ENCODE measurements at places on chromosomes 2 and 18.
A peak's percentile ranks its signal among the peaks of the same experiment; 100 is the strongest.

DNA sequence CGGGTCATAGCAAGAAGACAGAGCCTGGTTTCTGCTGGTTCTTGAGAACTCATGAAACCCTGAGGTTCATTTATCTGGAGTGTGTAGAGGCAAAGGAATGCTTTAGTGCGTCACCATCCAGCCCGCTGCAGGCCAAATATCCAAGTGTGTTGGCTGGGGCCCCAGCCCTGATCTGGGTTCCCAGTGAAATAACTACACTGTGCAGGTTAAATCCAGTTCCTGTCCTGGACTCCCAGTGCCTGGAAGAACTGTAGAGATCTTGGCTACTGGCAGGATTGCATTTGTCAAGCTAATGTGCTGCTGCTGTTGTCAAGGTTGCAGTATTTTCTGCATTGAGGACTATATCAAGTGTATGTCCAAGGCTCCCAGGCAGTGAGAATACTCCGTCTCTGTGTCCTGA lies 89.9 kb downstream of the MAPK4 start:
- no peaks in the 10 kb centered on the region for H3K27me3 ChIP-seq
- DNase-seq = no peak
- H3K4me1 ChIP-seq = no peaks in the 10 kb centered on the region
- H3K36me3 ChIP-seq = no peaks in the 10 kb centered on the region
- no peak overlapping the region for H3K4me3 ChIP-seq

- H3K27me3 ChIP-seq = no peaks in the 10 kb centered on the region
- H3K27ac ChIP-seq = no peak overlapping the region
- H3K4me1 ChIP-seq = no peaks in the 10 kb centered on the region
- no peaks in the 10 kb centered on the region for H3K36me3 ChIP-seq
- no peak for DNase-seq
Measured at GRCh38 chr2:199131136-199131655, 326.5 kb downstream of the SATB2 start.

GRCh38 chr2:19873014-19873413 lies 28.8 kb downstream of the TTC32 start:
- H3K4me1 ChIP-seq = peaks cover 19% of the 10 kb centered on the region
- no peak overlapping the region for H3K4me3 ChIP-seq
- H3K27ac ChIP-seq = no peak overlapping the region
- DNase-seq = no peak

GRCh38 chr2:129301431-129301913 lies 678.0 kb upstream of the RAB6C start:
- H3K27ac ChIP-seq = no peak overlapping the region
- no peak for DNase-seq
- H3K36me3 ChIP-seq = no peaks in the 10 kb centered on the region
- no peak overlapping the region for H3K4me3 ChIP-seq

DNA sequence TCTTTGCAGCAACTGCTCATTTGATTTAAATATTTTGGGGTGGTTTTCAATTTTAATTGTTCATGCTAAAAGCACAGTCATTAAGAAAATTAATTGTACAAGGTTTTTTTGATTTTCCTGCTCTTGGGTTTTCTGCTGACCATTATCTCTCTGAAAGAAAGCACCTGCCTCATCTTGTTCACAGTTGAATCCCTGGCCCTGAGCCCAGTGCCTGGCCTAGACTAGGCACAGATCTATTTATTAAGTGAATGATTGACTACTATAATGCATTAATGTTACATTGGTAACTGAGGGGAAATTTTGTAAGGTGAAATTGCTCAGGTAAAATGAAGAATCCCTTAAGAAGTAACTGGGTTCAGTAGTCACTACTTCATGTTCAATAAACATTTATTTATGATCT lies 22.0 kb downstream of the IL1RL2 start:
- DNase-seq = no peak
- no peaks in the 10 kb centered on the region for H3K27me3 ChIP-seq
- H3K36me3 ChIP-seq = no peaks in the 10 kb centered on the region
- no peaks in the 10 kb centered on the region for H3K4me1 ChIP-seq

DNA sequence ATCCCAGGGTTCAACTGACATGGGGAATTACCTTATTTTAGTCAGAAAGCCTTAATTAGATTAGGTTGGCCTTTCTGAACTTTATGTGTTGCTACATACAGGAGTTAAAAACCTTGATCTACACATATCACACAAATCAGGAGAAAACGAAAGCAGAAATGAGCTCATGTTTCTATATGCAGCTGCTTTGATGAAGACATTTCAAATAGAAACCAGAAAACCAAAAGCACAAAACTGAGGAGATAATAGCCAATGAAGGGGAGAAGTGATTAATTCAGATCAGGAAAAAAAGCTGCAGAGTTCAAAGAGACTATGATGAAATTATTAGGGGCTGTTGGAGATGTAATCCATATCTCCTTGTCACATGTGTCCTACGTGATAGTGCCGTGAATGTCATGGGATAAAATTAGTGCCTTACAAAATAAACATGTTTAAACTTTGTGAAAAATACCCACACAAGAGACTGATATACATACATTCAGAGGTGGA lies 255.0 kb downstream of the CAMKMT start:
- no peaks in the 10 kb centered on the region for H3K36me3 ChIP-seq
- no peak overlapping the region for H3K27ac ChIP-seq
- H3K4me3 ChIP-seq = no peak overlapping the region
- no peaks in the 10 kb centered on the region for H3K27me3 ChIP-seq
- peaks cover 18% of the 10 kb centered on the region for H3K4me1 ChIP-seq

DNA sequence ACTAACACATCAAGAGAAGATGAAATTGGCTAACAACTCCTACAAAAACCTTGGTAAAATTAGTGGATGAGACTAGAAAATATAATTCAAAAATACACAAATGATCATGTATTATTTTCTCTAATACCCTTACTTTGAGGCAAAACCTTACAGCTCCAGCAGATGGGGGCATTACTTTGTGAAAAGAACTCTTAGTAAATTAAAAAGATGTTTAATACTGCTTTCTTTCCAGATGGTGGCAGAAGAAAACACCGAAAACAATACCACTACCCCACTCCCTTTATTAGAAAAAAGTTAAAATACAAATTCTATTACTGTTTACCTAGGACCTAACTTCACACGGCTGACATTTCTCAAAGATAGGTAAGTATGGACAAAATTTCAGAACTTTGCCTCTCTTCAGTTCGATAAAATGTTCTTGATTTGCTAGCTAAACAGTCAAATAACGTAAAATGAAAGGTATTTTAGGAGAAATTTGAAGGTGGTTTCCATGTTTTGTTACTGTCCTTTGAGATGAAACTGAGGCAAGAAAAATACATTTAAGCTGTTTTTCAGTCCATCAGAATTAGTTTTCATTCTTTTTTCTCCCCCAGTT lies 30.6 kb downstream of the ORC4 start:
- H3K4me1 ChIP-seq = peaks cover 32% of the 10 kb centered on the region
- DNase-seq = no peak
- no peaks in the 10 kb centered on the region for H3K27me3 ChIP-seq
- no peak overlapping the region for H3K4me3 ChIP-seq

DNA sequence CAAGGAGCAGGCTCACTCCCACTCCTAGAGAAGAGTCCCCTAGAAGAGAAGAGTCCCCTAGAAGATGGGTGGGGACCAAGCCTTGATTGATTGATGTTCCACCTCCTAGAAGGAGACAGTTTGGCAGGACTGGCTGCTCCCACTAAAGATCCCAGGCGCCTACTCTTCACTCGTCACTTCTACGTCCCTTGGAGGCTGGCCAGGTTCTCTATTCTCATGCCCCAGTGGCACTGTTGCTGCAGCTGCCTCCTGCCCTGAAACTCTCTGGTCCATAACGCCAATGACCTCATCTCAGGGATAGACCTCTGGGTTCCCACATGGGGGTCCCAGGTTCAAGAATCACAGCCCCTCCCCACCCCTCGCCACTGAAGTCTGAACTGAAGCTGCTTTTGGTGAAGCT lies 2.5 kb upstream of the SP140L start:
- peaks cover 72% of the 10 kb centered on the region for H3K4me1 ChIP-seq
- no peak for DNase-seq
- no peak overlapping the region for H3K4me3 ChIP-seq

GRCh38 chr2:177889818-177890460 lies 182.6 kb downstream of the PDE11A start:
- no peak for DNase-seq
- peaks cover 7% of the 10 kb centered on the region for H3K27me3 ChIP-seq
- no peak overlapping the region for H3K4me3 ChIP-seq
- no peak overlapping the region for H3K27ac ChIP-seq

GRCh38 chr2:124112966-124113365 lies 87.9 kb downstream of the CNTNAP5 start:
- H3K27me3 ChIP-seq = no peaks in the 10 kb centered on the region
- no peak for DNase-seq
- H3K27ac ChIP-seq = no peak overlapping the region

DNA sequence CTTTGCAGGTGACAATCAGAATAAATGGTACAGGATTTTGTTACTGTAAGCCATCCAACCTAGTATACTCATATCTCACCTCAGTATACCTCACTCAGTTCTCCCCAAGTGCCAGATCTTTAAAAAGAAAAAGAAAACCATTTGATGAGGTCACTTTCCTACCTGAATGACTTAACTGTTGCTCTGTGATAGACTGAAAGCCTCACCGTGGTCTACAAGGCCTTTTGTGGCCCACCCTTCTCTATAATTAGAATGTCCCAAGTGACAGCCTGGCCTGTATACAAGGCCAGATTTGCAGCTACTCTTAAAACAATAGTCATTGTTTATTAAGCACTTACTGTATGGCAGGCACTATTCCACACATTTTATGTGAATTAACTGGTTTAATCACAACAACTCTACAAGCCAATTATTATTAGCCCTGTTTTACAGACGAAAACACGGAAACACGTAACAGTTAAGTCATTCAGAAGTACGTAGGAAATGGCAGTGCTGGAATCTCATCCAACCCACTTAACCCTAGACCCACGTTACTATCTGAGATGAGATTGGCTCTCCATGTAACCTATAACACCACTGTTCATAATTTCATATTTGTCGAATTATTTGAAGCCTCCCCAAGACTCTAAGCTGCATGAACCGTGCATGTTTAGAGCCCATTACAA lies 28.3 kb downstream of the PKP4 start:
- H3K36me3 ChIP-seq = peaks cover 2% of the 10 kb centered on the region
- no peak for DNase-seq
- no peak overlapping the region for H3K4me3 ChIP-seq
- H3K27me3 ChIP-seq = no peaks in the 10 kb centered on the region
- H3K27ac ChIP-seq = no peak overlapping the region
- peaks cover 23% of the 10 kb centered on the region for H3K4me1 ChIP-seq

DNA sequence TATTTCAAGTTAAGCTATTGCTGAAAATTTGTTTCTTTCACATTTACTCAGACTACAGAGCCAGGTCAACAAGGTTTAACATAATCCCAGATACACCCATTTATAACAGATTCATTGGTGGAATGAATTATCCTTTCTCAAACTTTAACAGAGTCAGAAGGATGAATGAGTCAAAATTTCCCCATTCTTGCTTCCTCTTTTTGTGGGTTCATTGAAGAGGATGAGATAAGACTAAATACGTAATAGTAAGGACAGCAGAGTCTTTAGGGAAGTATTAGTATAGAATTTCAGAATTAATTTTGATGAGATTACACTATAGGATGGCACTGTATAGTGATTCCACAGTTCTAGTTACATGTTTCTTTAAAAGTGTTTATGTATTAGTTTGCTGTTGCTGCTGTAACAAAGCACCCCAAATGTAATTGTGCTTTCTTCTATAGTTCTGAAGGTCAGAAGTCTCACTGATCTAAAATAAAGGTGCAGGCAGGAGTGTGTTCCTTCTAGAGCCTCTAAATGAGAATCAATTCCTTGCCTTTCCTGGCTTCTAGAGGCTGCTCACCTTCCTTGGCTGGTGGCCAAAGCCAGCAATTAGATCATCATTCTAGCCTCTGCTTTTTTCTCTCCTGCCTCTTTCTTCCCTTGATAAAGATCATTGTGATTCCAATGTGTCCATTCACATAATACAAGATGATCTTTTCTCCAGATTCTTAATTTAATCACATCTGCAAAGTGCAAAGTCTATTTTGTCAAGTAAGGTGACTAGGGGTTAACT lies 309.3 kb upstream of the PIK3C3 start:
- no peaks in the 10 kb centered on the region for H3K27me3 ChIP-seq
- no peak overlapping the region for H3K4me3 ChIP-seq
- no peak for DNase-seq
- no peaks in the 10 kb centered on the region for H3K36me3 ChIP-seq

GRCh38 chr2:73383036-73383435 lies 2.6 kb upstream of the ALMS1 start:
- peaks cover 14% of the 10 kb centered on the region for H3K27me3 ChIP-seq
- H3K4me1 ChIP-seq = peaks cover 23% of the 10 kb centered on the region
- H3K27ac ChIP-seq = no peak overlapping the region
- no peak for DNase-seq
- peaks cover 11% of the 10 kb centered on the region for H3K36me3 ChIP-seq

- H3K27me3 ChIP-seq = no peaks in the 10 kb centered on the region
- DNase-seq = no peak
- no peak overlapping the region for H3K4me3 ChIP-seq
- no peak overlapping the region for H3K27ac ChIP-seq
- no peaks in the 10 kb centered on the region for H3K36me3 ChIP-seq
Measured at GRCh38 chr2:123696021-123696420, 329.1 kb upstream of the CNTNAP5 start.

- no peak for DNase-seq
- H3K36me3 ChIP-seq = peaks cover 22% of the 10 kb centered on the region
- H3K4me3 ChIP-seq = no peak overlapping the region
Measured at GRCh38 chr2:201768918-201769317, 11.8 kb downstream of the ALS2 start.

DNA sequence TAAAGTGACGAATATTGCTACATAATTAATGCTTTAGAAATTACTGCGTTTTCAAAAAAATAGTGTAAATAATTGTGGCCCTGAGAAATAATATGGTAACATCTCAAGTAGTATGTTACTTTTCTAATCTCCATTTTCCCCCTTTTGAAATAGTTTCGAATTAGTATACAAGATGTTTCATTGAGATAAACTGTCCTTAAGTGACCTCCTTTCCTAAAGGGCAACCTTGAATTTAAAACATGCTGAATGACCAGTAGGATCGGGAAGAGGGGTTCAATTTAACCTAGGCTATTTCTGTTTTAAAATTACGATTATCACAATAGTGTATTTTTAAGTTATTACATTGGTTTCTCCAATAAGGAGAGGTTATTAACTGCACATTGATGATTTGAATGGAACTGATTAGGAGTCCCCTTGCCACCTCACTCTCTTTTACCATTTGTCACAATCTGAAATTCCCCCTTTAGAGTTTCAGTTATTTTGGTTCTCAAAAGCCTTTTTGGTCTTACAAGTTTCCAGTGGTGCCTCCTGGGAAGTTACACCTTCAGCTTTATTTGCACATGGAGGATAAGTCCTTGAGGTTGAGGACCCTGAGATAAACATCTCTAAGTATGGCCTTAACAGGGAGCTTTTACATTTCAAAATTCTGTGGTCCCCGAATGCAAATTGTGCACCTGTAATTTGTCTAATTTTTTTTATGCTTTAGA lies 2.3 kb downstream of the ACTR3 start:
- H3K27me3 ChIP-seq = no peaks in the 10 kb centered on the region
- peak overlapping the region; percentile 87 for H3K27ac ChIP-seq
- H3K36me3 ChIP-seq = peaks cover 87% of the 10 kb centered on the region
- peaks cover 79% of the 10 kb centered on the region for H3K4me1 ChIP-seq

GRCh38 chr2:85915606-85916303 lies 27.0 kb upstream of the ST3GAL5 start:
- no peaks in the 10 kb centered on the region for H3K36me3 ChIP-seq
- no peaks in the 10 kb centered on the region for H3K4me1 ChIP-seq
- no peak overlapping the region for H3K27ac ChIP-seq
- no peak for DNase-seq
- H3K27me3 ChIP-seq = no peaks in the 10 kb centered on the region

- DNase-seq = no peak
- H3K4me3 ChIP-seq = peak overlapping the region; percentile 38
- peaks cover 55% of the 10 kb centered on the region for H3K36me3 ChIP-seq
- no peaks in the 10 kb centered on the region for H3K27me3 ChIP-seq
- peak overlapping the region; percentile 82 for H3K27ac ChIP-seq
Measured at GRCh38 chr2:157838442-157839161, 37.5 kb downstream of the ACVR1 start.
